AG04450 (cell line): ENCODE measurements at places on chromosomes 2 and 18.

DNA sequence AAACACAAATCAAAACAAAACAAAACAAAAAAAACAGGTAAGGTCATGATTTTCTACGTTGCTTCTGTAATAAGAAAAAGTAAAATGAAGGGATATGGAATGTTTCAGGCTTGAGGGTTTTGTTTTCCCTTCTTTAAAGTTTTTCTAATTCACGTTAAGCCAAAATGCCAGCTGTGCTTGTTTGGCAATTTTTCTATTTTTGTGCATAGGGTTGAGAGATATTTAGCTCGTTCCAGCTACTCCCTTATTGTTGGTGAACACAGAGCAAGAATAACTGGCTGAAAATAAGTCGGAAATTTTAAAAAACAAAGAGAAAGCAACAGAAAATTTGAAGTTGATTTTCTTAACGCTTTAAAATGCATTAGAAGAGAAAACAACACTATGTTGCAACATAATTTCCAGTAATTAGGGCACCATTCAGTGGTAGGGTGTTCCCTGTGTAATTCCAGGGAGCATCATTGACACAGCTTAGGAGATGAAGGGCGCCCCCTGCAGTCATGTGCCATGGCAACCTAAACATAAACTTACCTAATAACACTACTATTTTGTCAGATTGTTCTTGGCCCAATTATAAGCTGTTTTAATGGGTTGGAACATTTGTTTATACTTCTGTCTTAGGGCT lies 99.5 kb downstream of the DTNA start:
- DNase-seq, result no peak

DNA sequence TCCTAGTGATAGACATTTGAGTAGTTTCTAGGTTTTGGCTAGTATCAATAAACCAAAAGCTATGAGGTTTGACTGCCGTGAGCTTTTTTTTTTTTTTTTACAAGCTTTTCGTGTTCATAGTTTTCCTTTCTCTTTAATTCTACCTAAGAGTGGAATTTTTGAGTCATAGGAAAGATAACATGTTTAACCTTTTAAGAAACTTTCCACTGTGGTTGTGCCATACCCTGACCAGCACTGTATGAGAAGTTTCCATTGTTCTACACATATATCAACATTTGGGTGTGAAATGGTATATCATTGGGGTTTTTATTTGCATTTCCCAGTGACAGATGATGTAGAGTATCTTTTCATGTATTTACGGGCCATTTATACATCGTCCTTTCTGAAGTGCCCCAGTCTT lies 31.7 kb downstream of the UBE2F start:
- no peak for DNase-seq

DNA sequence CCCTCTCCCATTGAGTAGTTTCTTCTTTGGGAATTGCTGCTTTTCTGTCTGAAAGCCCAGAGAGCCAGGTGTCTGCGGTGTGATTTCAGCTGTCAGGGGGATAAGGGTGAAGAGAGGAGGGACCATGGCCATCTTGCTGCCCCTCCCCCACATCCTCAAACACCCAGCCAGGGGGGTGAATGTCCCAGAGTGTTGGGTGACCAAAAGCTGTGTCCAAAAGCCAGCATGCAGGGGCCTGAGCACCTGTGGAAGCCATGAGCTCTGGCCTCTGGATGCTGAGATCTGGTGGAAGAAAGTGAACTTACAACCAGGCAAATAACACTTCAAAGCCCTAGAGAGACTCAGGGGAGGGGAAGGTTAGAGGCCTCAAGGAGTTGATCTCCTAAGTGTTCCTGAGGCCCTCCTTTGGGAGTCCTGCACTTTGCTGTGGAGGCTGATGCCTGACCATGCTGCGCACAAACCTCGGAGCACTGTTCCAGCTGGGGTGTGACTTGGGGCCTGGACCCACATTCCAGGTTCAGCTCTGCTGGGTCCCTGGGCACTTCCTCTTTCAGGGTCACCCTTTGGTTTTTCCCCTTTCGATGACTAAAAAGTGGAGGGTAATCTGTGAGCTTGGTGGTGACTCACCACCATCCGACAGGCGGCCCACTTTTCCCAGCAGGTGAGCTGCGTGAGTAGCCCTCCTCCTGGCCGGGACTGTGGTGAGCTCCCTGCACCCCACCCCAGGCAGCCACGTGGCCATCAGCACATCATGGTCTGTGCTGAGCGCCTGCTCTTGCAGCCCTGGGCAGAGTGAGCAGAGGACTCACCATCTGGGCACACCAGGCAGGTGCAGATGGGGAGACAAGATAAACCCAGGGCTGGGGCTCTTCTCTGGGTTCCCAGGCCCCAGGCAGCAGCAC lies 66.8 kb upstream of the FOSL2 start:
- no peak for DNase-seq

DNA sequence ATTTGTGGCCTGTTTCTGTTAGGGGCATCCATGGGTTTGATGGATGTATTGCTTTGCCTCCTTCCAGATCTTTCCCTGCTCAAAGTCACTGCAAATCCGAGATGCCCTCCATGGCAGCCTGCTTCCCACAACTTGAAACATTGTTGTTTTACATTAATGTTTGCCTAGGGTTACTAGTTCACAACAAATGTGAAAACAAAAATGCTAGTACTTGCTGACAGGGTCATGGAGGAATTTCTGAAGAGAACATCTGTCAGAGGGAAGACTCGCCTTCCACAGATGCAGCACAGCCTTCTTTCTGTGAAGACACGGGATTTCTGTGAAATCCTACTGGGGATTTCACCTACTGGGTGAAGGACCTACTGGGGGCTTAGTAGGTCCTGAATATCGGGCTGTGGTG lies 260.0 kb upstream of the FN1 start:
- DNase-seq, result no peak

DNA sequence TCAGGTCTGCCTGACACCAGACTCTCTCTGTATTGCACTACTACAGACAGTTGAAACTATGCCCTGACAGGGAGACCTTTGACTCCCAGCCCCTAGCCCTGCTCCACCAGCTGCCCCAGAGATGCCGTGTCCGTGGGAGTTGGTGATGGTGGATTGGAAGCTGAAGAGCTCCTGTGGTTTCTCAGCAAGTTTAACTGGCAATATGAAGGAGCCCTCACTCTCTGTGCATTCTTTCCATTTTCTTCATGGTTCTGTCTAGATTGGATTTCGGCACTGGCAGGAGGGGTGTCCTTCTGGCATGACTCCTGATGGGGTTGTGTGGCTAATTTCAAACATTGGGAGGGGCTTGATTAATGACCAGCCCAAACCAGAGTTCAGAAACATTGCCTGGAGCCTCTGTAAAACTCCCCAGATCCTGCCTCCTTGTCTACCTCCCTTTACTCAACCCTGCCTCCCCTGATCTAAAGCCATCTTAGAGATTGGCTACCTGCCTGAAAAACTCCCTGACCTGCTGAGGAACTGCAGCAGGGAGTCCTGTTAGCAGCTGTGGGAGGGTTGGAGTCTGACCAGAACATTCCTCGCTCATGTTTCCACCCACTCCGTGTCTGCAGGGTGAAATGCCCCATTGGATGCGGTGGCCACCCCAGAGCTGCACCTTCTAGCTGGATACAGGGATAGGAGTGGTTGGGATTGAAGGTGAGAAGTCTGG lies 206.9 kb upstream of the SPRED2 start:
- DNase-seq, result no peak

DNA sequence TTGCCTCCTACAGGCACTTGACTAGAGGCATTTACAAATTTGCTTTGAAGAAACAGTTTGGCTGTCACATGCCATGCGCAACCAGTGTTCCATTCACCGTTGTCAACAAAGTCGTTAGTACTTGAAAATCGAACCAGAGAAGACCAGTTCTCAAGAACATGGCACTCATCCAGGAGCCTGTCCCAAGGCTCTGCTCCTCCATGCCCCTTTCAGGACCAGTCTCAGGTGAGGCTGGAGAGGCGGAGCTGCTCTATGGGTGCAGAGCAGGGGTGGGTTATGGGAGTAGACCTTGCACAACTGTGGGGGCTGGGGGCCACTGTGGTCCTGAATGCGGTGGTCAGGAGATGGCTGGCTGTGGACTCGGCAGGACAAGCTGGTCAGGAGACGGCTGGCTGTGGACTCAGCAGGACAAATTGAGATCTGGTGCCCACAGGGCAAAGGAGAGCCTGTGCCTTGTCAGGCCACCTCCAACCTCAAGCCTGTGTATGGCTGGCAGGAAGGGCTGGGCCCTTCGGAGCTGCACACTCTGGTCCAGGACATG lies 12.3 kb upstream of the ATP9B start:
- no peak for DNase-seq

GRCh38 chr2:147420517-147420916 lies 424.3 kb upstream of the ACVR2A start:
- no peak for DNase-seq

DNA sequence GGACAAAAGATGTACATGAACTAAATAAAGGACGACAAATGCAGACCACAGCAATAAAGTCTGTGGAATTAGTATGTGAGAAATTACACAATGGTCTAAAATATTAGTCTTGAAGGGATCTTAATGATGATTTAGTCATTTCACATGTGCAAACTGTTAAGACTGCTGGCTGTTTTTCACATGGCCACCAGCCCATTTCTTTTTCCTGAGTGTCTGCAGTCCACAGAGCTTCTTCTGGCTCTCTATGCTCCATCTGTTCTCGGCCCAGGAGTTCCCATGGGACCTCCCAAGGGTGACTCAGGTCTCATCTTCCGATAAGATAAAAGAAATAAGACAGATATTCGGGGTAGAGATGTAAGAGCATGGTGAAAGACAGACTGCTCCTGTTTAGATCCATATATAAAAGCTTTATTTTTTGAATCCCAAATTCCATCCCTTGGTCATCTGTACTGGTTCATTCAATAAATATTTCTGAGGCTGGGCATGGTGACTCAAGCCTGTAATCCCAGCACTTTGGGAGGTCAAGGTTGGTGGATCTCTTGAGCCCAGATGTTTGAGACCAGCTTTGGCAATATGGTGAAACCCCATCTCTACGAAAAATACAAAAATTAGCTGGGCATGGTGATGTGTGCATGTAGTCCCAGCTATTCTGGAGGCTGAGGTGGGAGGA lies 20.1 kb downstream of the IL1RL1 start:
- DNase-seq, result no peak

- no peak for DNase-seq
Measured at GRCh38 chr18:63980027-63980426, 10.1 kb downstream of the SERPINB8 start.

DNA sequence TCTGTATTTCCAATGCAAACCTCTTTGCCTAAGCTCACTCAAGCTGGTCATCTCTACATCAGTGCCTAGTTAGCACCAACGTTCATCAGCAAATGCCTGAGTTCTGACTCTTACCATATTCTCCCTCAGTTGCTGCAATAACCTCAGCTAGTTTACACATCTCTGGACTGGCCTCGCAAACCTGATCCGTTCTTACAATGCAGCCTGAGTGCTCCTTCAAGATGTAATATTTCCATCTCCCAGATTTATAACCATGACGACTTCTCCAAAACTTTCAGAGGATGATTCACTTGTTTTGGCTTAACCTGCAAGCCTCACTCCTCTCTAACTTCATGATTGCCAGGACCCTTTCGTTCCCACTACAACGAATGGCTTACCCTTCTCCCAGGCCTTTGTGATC lies 69.7 kb downstream of the DIPK1C start:
- DNase-seq, result no peak

- no peak for DNase-seq
Measured at GRCh38 chr18:6001867-6002266, 106.5 kb upstream of the TMEM200C start.

DNA sequence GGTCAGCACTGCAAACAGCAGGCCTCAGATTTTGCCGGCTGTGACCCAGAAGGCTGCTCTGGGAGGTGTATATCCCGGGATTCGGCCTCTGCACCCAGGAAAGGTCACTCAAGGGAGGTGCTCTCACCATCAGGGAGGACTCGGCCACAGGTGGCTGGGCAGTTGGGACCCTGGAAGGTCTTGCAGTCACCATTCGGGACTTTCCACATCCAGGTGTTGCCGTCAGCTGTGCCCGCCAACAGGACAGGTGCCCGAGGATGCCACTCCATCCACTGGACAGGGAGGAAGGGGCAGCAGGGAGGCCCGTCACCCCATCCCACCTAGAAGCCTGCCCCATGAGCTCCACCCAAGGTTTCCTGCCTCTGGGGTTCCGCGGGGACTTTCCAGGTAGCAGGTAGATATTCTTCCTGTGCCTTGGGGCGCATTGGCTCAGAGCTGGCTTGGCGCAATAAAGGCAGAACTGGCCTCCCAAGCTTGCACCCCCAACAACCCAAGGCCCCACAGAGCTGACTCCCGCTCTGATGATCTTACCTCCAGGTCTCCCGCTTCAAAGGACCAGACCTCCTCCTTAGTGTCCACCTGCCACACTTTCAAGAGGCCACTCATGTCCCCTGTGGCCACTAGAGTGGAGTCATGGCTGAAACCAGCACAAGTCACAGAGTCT lies 3.5 kb downstream of the AAMP start:
- DNase-seq, result no peak

GRCh38 chr2:238382381-238382781 lies 44.3 kb upstream of the ASB1 start:
- DNase-seq, result no peak

GRCh38 chr2:204692790-204693189 lies 147.5 kb downstream of the PARD3B start:
- DNase-seq, result no peak

- DNase-seq, result no peak
Measured at GRCh38 chr18:48732767-48733424, 194.1 kb downstream of the CTIF start.

GRCh38 chr2:224523626-224524577 lies 61.3 kb downstream of the CUL3 start:
- no peak for DNase-seq

DNA sequence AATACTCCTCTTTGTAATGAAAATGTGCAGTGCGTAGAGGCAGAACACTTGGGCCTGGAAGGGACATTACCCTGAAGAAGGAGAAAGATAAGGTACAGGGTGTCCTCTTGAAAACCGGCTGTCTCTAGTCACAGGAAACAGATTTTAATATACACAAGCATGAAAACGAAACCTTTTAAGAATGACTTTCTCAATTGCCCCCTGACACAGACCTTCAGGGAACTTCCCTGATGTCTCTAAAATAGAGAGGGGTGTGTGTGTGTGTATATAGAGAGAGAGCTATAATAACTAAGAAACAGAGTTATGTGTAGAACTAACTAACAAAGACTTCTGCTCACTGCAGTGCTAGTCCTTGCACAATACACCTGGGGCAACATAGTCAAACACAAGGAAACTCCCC lies 780.0 kb downstream of the CNTNAP5 start:
- no peak for DNase-seq

DNA sequence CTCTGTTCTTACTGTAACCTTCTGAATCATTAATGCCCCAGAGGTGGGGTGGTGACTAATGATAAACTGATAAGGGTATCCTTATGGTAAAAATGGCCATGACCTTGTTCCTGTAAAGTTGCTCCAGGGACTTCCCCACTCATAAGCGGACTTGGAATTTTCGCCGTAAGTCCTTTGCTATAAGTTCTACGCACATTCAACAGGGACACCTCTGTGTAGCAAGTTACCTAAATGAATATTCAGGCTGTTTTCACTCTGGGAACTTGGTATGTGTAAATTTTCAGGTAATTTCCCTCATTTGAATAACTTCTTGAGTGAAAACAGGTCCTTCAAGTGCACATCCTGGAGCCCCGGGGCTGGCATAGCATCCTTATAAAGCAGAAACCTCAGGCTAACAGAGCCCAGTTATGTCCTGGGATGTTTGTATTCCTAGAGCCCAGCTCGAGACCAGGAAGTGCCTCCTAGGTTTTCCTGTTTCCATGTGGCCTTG lies 9.4 kb upstream of the AGFG1 start:
- no peak for DNase-seq

- no peak for DNase-seq
Measured at GRCh38 chr2:51006641-51007040, 25.3 kb downstream of the NRXN1 start.
